ENCODE measurements at places on chromosomes 1 and 21.

GRCh38 chr1:209490013-209490412 lies 93.5 kb upstream of the CAMK1G start:
- no peak for DNase-seq

GRCh38 chr1:61591351-61591750 lies 133.6 kb downstream of the TM2D1 start:
- DNase-seq = no peak

GRCh38 chr1:168561989-168562388 lies 14.4 kb upstream of the XCL1 start:
- no peak for DNase-seq

DNA sequence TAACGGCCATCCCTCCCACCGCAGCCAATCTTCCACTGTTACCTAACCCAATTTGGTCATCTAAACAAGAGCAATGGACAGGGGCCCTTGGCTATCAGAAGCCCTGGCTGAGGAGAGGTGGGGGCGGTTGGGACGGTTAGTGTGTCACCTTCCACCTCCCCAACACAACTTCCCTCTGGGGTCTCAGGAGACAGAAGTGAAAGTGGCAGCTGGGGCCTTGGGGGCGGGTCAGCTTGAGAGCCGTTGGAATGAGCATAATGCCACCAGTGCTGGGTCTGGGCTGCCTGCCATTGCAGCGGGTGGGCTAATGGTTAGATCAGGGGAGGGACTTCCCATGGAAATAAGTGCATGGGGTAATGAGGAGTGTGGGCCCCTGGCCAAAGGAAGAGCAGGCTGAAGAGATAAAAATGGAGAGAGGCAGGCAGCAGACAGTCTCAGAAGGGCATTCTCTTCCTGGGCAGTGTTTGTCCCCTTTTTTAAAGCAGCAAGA lies 7.9 kb downstream of the MEF2D start:
- DNase-seq = no peak

DNA sequence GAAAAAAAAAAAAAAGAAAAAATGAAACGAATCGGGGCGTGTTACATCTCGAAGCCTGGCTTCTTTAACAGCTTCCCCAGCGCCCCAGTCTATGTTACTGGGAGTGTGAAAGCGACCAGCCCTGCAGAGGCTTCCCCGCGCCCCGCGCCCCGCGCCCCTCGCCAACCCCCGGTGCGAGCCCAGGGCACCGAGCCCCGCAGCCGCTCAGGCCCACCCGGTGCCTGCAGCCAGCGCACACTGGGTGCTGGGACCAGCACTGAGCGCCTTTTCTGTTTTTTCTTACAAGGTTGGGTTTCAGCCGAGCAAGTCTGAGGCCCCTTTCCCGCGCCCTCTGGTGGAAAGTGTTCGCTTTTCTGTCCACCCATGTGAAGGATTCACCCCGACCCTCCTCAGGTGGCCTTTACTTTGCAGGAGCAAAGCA lies 42.1 kb upstream of the ZNF496 start:
- peak; percentile 40 for DNase-seq

DNA sequence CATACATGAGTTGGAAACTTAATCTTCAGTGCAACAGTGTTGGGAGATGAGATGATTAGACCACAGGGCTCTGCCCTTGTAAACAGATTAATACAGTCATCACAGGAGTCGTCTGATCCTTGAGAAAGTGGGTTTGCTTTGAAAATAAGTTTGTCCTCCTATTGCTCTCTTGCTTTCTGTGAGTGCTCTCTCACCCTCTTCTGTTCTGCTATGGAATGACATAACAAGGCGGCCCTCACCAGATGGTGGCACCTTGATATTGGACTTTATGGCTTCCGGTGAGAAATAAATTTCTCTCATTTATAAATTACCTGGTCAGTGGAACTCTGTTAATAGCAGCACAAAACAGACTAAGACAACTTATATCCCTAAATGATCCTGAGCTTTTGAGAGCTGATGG lies 353.6 kb downstream of the BRINP3 start:
- no peak for DNase-seq

GRCh38 chr21:27152996-27153395 lies 186.1 kb upstream of the ADAMTS5 start:
- no peak for DNase-seq

- DNase-seq = no peak
Measured at GRCh38 chr1:193771596-193771995, 585.2 kb upstream of the B3GALT2 start.

DNA sequence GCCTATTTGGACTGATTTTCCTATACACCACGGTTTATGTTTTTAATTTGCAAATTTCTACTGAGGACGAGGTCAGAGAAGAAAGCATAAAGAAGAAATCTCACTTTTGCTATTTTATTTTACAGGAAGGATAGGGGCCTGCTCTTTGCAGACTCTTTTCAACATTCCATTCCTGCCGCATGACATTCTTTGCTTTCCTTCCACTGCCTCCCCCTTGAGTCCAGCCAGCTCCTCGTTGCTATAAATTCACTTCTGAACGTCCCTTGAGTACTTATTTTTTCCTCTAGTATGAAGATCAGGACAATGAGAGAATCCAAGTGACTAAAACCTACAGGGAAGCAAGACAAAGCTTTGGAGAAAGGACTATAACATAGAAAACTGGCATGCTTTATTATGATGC lies 53.4 kb upstream of the PTGFR start:
- DNase-seq = no peak

- no peak for DNase-seq
Measured at GRCh38 chr1:236163463-236164153, 21.3 kb downstream of the GPR137B start.

DNA sequence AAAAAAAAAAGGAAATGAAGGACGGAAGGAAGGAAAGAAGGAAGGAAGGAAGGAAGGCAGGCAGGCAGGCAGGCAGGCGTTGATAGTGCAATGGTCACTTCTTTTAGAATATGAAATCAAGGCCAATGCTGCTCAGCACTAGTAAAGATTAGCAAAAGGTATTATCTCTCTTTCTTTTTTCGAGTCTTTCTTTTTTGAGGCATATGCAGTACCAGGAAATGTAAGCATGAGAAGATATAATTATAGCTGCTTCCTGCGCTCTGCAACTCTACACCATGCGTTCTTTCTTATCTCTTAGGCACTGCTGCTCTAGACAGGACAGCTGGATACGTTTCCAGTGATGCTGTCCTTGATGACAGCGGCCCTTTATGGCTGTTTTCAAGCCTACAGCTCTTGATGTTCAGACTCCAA lies 1512.5 kb upstream of the B3GALT2 start:
- no peak for DNase-seq

- DNase-seq = no peak
Measured at GRCh38 chr1:103256490-103256889, 148.2 kb upstream of the COL11A1 start.

- DNase-seq = no peak
Measured at GRCh38 chr1:38444311-38444710, 397.7 kb upstream of the POU3F1 start.

- DNase-seq = peak; percentile 43
Measured at GRCh38 chr1:17274186-17275170, 25.6 kb downstream of the PADI3 start.

- no peak for DNase-seq
Measured at GRCh38 chr1:26529405-26529654, 231 bp upstream of the RPS6KA1 start.

- DNase-seq = no peak
Measured at GRCh38 chr1:54070171-54070837, 16.9 kb downstream of the TCEANC2 start.

DNA sequence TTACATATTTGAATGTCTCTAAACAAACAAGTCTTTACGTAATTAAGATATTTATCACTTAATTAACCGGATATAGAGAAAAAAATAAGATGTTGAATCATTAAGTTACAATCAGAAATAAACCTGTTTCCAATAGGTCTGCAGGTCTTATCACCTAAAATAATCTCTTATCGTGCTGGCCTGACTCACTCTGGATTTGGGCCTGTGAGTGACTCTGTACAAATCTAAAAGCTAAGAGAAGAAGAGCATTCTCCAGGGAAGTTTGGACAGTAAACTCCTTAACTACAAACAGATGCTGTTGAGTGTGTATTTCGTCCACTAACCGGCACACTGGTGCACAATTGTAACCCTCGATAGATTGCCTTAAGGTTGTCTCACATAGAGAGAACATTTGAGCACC lies 25.3 kb downstream of the CEP104 start:
- no peak for DNase-seq

DNA sequence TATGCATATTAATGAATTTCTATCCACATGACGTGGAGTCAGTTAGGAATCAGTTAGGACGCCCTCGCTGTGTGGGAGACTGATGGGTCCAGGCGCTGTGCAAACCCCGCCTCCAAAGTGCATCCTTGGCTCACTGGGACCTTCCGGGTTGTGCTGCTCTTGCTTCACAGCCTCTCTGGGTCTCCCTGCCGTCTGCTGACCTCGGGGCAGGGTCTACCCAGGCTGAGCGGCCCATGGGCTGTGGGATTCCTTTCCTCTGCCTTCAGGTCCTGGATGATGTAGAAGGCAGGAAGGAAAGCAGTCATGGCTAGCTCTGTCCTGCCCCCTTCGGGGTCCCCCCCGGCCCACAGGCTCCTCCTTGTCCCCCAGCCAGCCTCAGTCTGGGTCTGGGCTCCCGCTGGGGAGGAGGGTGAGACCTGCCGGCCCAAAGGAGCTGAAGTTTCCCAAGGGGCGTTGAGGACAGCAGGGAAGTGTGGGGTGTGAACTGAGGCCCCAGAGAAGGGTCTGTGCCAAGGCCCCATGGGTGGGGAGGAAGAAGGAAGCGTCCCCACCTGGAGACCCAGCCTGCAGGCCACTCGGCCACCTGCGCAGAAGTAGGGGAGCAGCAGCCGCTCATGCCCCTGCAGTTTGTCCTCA lies 24.6 kb upstream of the CDK11A start:
- no peak for DNase-seq

All from stimulated activated CD8-positive, alpha-beta memory T cell treated with anti-CD3 and anti-CD28 coated beads, Interleukin-2, amount 100 ng/mL, for 48 hours (primary cell).